ENCODE measurements at places on chromosomes 5 and 9.

GRCh38 chr5:4479426-4479825 lies 660.7 kb upstream of the ADAMTS16 start:
- no peak for DNase-seq

- DNase-seq: no peak
Observed at GRCh38 chr5:151895660-151896030, 29.0 kb downstream of the GLRA1 start.

GRCh38 chr9:76643399-76644117 lies 120.7 kb upstream of the PCA3 start:
- no peak for DNase-seq

DNA sequence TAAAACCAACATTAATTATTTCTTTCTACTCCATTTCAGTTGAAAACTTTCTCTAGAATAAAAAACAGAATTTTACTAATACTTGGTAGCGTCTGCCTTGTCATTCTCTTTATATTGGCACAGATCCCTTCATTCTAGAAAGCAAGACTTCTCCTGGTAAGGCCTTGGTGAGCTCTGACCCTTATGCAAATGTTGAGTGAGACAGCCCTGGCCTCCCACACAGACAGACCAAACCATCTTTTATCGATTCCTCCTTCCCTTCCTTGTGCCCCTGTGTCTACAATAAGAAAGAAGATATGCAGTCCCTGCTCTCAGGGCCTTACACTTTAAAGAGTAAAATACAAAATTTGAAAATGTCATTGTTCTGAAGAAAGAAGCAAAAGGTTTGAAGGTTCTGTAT lies 262.2 kb downstream of the EFNA5 start:
- no peak for DNase-seq

GRCh38 chr9:124315882-124316281 lies 58.1 kb downstream of the NEK6 start:
- no peak for DNase-seq

- no peak for DNase-seq
Observed at GRCh38 chr5:159990506-159990905, 18.4 kb upstream of the TTC1 start.

GRCh38 chr9:81791076-81791475 lies 101.7 kb upstream of the TLE1 start:
- DNase-seq: no peak

DNA sequence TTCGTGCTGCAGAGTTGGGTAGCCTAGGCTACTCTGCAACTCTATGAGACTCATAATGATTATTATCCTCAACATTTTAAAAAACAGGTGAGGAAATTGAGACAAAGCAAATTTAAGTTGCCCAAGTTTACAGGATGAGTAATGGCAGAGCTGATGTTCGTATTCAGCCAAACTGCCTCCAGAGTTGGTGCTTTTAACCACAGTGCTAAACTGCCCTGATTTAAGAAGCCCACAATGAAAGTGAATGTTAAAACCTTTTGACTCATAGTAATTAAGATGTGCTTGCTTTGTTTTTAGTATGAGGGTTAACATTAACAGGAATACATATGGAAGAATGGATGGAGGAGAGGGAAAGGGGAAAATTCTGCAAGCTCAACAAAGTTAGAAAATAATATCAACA lies 15.9 kb upstream of the GABRB2 start:
- no peak for DNase-seq

DNA sequence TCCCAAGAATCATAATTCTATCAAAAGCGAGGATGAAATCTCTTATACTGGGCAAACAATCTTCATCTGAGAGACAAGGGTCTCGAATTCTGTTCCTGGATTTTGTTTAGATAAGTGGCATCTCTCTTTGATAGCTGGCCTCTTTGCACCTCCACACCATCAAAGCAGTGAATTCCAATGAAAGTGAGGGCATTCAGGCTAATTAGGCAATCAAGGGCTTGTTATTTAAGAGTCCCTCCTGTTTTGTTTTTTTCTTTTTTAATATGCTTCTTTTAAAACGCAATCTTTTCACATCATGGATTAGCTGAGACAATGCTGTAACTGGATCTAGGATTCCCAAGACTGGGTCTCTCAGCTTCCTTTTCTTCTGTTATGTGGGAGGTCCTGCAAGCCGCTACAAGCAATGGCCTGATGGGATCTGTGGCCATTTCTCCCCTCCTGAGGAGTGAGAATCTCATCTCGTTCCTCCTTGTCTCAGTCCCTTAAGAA lies 67.9 kb downstream of the TNC start:
- DNase-seq: no peak

DNA sequence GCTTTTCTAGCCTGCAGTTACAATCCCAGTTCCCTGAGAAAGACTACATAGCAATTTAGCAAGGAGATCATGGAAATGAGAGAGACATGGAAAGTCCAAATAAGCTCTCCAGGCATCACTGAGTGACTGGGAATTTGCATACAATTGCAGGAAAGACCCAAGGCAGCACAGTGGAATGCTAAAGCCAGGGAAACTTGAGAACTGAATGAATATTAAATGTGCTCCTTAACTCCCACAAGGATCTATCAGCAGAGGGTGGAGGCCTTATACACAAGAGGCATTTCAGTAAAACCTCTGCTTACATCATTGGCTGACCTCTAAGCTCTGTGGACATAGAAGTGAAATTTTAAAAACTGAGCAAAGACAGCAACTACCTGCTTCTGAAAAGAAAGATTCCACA lies 355.6 kb upstream of the DAB2 start:
- DNase-seq: no peak

GRCh38 chr5:34915856-34916192 lies 313 bp downstream of the BRIX1 start:
- no peak for DNase-seq

GRCh38 chr9:110410961-110411360 lies 73.3 kb upstream of the TXNDC8 start:
- DNase-seq: no peak

DNA sequence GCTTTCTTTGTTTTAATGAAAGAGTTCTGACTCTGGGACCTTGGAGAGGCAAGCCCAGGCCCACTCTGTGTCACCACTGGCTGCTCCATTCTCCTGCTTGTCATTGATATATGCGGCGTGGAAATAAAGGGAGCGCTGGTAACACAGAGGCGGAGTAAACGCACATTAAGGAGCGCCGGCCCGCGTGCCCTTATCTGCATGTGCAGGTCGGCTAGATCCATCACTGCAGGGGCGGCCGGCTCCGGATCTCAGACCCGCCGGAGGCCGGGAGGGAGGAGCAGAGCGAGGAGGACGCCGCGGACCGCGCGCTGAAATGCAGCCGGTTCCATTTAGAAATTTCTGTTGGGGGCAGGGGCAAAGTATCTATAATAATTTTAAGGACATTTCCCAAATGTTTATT lies 70.8 kb downstream of the MRPL36 start:
- DNase-seq: no peak

- DNase-seq: no peak
Observed at GRCh38 chr9:14702200-14702720, 9.0 kb upstream of the ZDHHC21 start.

GRCh38 chr5:159021901-159022556 lies 77.7 kb downstream of the EBF1 start:
- DNase-seq: no peak

GRCh38 chr9:117121316-117121715 lies 293.5 kb downstream of the ASTN2 start:
- DNase-seq: no peak

DNA sequence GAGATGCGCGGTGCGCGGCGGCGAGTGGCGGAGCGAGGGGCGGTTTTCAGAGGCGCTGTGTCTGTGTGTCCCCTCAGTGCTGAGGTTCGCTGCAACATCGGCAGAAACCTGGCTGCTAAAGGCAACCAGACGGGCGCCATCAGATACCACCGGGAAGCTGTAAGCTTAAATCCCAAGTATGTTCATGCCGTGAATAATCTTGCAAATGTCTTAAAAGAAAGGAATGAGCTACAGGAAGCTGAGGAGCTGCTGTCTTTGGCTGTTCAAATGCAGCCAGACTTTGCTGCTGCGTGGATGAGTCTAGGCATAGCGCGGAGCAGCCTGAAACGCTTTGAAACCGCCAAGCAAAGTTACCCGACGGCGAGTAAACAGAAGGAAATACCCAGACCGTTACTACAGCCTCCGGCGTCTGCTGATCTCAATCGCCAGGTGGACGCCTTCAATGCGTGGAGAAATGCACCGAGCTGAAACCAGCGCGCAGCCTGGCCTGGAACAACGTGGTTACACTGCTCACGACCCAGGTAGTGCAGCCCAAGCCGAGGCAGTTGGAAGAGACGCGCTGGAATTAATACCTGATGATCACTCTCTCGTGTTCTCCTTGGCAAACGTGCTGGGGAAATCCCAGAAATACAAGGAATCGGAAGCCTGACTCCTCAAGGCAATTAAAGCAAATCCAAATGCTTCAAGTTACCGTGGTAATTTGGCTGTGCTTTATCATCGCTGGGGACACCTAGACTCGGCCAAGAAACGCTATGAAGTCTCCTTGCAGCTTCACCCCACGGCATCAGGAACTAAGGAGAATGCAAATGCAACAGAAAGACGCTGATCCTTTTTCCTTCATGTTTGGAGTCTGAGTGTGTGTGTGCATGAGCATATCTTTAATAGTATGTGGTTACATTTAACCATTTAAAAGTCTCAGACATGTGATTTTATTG lies 15.9 kb downstream of the OR2V1 start:
- no peak for DNase-seq

GRCh38 chr9:113622600-113623400 lies 159.3 kb downstream of the RGS3 start:
- DNase-seq: no peak
